Stimulated activated CD8-positive, alpha-beta memory T cell treated with anti-CD3 and anti-CD28 coated beads, Interleukin-7, amount 100 ng/mL, for 1 hour (primary cell): ENCODE measurements at places on chromosomes 3 and 15.

DNA sequence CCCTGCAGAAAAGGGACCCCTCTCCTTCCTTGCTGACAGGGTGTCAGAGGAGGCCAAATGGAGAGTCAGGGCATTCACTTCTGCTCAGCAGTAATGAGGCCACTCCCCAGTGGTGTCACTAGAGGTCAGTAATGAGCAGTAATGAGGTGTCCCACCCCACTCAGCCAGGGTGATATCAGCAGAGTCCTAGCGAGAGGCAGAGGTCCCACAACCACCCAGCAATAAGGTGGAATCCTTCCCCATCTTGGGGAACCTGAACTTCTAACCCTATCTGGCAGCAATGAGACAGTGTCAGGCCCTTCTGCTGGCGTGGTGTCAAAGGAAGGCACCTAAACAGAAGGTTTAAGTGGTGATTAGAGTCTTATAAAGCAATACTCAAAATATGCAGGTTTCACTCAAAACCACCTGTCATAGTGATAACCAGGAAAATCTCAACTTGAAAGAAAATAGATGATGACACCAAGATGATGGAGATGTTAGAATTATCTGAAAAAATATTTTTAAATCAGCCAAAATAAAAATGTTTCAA lies 12.9 kb downstream of the OCA2 start:
- DNase-seq = no peak

GRCh38 chr3:78846718-78847117 lies 921.1 kb downstream of the ROBO1 start:
- no peak for DNase-seq

GRCh38 chr15:57626713-57627440 lies 35.2 kb downstream of the MYZAP start:
- DNase-seq = no peak

DNA sequence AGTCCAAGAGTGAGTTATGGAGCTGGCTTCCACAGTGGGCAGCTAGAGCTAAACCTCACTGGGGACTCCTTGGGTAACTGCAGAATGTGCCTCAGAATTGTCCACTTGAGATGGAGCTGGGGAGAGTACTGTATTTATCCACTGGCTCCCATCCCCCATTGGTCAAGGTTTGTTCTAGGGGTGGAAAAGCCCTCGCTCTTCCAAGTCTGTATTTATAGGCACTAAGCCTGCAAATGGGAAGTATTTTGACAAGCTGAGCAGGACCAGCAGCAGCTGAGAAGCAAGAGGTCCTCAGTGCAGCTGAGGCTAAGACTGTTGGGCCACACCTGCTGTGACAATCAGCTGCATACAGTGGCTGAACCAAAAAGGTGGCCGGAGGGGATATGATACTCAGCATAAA lies 5.8 kb downstream of the USP13 start:
- no peak for DNase-seq

DNA sequence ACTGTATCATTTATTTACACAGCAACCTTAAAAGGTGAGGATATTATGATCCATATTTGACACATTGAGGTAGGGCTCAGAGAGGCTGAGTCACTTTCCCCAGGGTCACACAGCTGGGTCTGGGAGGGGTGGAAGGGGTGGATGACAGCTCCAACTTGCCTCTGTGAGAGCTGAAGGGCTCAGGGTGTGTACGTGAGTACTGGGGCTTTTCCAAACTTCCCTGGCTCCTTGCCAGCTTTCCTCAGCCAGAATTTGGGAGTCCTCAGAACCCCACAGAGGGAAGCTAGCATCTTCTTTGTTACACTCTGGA lies 58.3 kb upstream of the SLC6A11 start:
- DNase-seq = no peak

DNA sequence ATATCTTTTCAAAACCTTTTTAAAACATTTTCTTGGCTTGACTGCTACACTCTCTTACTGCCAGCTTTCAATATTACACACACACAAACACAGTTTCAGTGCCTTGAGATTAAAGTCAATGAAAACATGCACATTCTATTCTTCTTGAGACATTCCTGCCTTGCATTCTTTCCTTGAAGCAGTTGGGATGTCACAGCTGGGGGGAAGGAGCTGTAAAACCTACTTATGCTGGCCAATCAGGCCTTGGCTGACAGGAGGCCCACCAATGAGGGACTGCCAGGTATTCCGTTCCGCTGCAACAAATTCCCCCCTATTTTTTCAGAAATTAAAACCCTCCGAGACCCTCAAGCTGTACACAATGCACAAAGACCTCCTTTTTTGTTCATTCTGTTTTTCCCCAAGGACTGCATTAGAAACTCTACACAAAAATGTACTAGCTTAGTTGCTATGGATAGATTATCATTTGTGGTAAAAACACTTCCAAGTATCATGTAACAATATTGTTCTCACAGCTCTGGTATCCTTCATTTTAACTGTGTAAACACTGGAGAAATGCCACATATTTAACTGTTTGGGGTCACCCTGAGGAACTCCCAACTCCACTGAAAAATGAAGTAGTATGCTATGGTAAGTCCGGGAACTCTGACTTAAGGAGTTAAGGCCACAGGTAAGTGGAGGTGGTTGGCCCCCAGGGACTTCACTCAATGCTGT lies 18.5 kb downstream of the FSTL1 start:
- DNase-seq = no peak

DNA sequence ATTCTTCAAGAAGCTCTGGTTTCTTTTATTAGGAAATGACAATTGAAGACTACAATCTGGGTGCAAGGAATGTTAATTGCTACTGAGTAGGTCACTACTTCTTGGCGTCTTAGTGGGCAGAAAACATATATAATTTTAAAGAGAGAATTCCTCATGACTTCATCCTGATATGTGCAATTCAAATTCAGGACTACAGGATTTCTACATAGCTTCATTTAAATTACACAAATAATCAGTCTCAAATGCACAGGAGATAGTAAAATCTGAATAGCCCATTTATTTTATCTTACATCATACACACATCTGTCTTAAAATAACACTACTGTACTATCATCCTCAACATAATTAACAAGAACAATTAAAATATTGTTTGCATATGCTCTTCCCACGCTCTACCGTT lies 52.5 kb upstream of the GPR149 start:
- DNase-seq = no peak
